ENCODE measurements at places on chromosomes 2 and 18. TPM values are rescaled to one million over a fixed set of nuclear protein-coding genes. Genes with fewer than 3 reads are reported as not detected.

CROCC2 gene
- polyA plus RNA-seq, result not detected

POLR1B gene
- polyA plus RNA-seq, result 27.1 TPM

DSC3 gene
- polyA plus RNA-seq, result 103 TPM

STARD6 gene
- not detected for polyA plus RNA-seq

RAB27B gene
- 4.2 TPM for polyA plus RNA-seq

SGPP2 gene
- polyA plus RNA-seq, result 2.6 TPM

MFSD2B gene
- polyA plus RNA-seq, result 0.12 TPM

OTOS gene
- polyA plus RNA-seq, result not detected

ACADL gene
- 0.03 TPM for polyA plus RNA-seq

ZNF519 gene
- polyA plus RNA-seq, result 0.91 TPM

DOK6 gene
- not detected for polyA plus RNA-seq

CD8B2 gene
- not detected for polyA plus RNA-seq

NEUROD1 gene
- not detected for polyA plus RNA-seq

ATOH8 gene
- not detected for polyA plus RNA-seq
